ENCODE measurements at places on chromosomes 2 and 18.
A peak's percentile ranks its signal among the peaks of the same experiment; 100 is the strongest.

DNA sequence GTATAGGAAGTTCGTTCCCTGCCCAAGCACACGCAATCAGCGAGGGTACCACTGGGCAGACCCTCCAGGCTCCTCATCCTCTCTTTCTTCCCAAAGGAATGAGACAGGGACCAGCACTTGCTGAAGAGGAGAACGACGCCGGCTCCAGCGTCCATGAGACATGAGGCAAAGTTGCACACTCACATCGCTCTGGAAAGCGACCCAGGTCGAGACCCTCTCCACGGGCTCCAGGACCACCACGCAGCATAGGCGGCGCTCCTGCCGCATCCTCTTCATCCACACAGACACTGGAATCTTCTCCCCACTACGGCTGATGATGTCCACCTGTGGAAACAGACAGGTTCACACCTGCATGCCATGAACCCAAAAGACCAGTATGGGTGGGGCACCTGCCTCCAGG is 10.8 kb downstream of the PASK start:
- DNase-seq: no peak

GRCh38 chr18:33755391-33755790 is 177.4 kb downstream of the ASXL3 start:
- DNase-seq: no peak

GRCh38 chr2:200677721-200678532 is 92.1 kb downstream of the AOX1 start:
- DNase-seq: no peak

DNA sequence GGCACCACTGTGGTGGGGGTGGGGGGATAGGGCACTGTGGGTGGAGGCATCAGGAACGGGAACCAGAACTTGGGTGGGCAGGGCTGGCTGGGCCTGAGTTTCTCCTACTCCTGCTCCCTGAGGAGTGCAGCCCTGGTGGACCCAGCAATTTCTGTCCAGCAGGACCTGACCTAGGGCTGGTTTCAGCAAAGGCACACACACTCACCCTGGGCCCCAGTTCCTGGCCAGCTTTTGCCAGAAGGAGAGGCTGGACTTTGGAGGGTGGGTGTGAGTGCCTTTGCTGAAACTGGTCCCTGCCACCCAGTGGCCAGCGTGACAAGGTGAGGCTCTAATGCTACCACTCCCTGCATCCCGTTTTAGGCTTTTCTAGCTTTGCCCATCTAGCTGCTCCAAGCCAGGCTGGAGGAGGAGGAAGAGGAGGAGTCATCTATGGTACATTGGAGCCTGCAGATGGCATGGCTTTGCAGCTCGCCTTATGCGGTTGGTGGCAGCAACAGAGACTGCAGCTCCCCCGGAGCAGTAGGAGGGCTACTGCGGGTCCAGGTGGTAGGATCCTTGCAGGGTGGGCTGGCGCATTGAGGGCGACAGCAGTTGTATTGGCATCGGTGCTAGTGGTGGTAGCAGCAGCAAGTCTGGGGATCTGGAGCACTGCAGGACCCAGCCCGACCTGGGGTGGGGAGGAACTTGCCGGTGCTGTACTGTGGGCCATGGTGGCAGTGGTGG is 40.4 kb upstream of the IMP4 start:
- DNase-seq: no peak

- no peak for DNase-seq
These were observed 39.7 kb downstream of the TFCP2L1 start for GRCh38 chr2:121245120-121245820.

GRCh38 chr18:69999656-70000055 is 52.0 kb upstream of the CD226 start:
- DNase-seq: no peak

DNA sequence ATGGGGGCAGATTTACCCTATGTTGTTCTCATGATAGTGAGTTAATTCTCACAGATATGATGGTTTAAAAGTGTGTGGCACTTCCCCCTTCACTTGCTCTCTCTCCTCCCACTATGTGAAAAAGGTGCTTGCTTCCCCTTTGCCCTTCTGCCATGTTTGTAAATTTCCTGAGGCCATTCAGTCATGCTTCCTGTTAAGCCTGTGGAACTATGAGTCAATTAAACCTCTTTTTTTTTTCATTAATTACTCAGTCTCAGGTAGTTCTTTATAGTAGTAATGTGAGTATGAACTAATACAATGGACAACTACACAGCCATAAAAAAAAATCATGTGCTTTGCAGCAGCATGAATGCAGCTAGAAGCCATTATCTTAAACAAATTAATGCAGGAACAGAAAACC is 118.5 kb downstream of the CALCRL start:
- DNase-seq: no peak

GRCh38 chr2:9256147-9256546 is 49.5 kb downstream of the ASAP2 start:
- peak; percentile 9 for DNase-seq

DNA sequence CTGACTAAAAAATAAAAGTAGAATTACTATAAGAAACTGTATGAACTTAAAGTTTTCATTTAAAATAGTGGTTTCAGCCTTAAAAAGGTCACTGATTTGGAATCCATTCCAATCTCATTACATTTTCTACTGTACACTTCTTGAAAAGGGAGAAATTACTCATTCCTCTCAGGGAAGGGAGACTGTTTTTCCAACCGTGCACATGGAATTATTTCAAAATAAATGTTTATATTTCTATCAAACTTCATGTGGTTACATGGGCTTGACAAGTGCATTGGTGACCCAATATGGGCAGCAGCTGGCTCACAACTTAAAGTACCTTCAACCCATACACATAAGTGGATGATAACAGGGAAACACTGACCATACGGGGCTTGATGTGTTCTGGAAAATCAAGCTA is 324.5 kb upstream of the THUMPD2 start:
- no peak for DNase-seq

DNA sequence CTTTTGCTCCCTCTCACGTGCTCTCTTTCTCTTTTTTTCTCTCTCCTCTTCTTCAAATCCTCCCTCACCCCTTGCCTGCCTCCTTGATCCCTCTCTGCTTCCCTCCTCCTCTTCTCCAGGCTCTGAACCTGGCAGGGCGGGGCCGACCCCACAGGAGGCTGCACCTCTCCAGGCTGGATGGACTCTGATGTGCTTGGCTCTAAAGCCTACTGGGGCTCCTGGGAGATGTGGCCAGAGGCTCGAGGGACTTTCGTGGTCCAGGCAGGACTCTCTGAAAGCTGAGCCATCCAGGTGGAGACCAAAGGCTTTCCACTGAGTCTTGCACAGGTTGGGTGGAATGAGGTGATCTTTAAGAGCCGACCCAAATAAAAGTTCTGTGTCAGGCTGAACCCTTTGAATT is 25.4 kb downstream of the DYSF start:
- no peak for DNase-seq

- DNase-seq: no peak
These were observed 41.0 kb downstream of the AGAP1 start for GRCh38 chr2:235534678-235535422.

DNA sequence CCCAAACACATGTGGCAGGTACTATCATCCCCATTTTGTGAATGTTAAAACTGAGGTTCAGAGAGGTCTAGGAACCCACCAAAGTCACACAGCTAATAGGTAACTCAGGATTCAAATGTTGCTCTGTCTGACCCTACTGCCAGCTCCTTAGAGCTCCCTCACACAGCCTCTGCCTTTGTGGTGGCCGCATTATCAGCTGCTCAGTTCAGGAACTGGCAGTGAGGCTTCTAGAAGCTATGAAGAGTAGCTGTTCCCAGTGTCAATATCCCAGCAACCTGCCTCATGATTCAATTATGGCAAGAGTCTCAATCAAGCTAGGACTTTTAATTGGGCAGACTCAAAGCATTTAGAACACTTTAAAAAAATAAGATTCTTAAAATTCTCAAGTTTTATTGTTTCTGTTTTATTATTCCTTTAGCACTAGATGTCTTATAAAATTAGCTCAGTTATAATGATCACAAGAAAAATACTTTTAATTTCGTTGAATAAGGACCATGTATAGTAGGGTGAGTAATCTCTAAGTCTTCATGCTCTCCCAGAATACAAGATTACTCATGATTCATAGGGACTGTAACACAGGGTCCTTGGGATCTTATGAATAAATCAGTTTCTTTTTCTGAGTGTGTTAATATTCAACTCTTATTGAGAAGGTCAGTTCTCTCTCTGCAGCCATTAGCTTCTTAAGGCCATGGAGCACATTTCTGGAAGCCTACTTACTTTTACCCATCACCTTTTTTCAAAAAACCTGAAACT is 342.7 kb downstream of the RND3 start:
- DNase-seq: no peak

DNA sequence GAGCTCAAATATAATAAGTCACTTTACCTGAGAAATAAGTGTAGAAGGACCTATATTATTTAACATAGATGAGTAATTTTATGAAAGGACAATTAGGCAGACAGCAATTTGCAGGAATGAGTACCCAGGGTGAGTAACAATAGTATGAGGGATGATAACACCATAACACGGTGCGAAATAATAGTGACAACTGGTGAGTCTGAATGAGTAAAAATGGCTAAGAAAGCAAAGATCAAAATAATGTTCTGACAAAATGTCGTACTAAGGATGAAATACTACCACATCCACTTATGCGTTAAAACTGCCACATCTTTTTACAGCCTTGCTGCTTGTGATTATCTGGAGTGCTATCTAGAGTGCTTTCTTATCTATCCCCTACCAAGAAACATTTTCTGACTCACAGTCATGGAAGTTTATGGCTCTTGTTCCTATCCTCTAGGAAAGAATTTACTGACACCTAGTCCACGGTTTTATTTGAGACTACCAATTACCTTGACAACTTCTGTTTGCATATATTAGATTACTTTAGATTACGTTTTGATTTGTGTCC is 929.7 kb downstream of the LRP1B start:
- DNase-seq: no peak

DNA sequence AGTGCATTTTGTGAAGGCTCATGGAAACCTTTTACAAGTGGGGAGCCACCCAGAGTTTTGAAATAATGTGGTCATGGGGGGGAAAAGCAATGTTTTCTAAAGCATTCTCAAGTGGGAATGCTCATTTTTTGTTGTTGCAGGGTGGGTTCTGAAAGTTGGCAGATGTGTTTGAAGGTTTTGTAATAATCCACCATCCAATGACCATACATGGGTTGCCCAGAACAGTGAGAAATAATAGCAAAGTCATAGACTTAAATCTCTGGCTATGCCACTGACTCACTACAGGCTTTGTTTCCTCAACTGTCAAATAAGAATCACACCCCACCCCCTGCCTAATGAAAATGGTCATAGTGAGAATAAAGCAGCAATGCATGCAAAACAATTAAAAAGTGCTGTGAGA is 2.9 kb downstream of the DSG3 start:
- DNase-seq: no peak

DNA sequence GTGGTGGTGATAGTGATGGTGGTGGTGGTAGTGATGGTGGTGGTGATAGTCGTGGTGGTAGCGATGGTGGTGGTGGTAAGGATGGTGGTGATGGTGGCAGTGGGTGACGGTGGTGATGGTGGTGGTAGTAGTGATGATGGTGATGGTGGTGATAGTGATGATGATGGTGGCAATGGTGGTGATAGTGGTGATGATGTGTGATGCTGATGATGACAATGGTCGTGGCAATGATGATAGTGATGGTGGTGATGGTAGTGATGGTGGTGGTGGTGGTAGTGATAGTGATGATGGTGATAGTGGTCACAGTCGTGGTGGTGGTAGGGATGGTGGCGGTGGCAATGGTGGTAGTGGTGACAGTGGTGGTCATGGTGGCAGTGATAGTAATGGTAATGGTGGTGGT is 243.9 kb upstream of the RAB6C start:
- no peak for DNase-seq

DNA sequence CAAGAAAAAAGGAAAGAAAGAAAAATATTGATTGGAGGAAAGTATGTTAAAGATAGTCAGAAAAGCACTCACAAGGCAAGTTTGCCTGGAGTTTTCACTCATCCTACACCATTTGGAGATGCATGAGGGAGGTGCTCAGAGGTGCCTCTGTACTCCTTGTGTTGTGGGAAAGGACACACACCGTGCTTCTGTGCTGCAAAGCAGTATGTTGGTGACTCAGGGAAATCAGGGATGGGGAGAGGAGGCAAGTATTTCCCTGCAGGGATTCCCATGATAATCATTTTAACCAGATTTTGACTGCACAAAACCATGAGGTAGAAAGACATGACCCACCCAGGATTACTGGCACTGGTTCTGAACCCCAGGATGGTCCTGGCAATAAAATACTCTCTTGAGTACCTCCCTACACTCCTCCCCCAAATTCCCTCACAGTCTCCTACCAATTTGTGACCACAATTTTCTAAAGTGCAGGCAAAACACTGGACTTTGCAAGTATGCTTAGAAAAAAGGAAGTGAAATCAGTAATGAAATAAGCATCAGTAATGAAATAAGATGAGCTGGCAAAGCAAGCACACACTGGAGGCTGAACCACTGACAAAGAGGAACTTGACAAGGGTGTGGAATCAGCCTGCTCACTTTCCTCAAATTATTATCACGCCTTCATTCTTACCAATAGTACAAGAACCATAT is 155.5 kb upstream of the ACVR2A start:
- no peak for DNase-seq

DNA sequence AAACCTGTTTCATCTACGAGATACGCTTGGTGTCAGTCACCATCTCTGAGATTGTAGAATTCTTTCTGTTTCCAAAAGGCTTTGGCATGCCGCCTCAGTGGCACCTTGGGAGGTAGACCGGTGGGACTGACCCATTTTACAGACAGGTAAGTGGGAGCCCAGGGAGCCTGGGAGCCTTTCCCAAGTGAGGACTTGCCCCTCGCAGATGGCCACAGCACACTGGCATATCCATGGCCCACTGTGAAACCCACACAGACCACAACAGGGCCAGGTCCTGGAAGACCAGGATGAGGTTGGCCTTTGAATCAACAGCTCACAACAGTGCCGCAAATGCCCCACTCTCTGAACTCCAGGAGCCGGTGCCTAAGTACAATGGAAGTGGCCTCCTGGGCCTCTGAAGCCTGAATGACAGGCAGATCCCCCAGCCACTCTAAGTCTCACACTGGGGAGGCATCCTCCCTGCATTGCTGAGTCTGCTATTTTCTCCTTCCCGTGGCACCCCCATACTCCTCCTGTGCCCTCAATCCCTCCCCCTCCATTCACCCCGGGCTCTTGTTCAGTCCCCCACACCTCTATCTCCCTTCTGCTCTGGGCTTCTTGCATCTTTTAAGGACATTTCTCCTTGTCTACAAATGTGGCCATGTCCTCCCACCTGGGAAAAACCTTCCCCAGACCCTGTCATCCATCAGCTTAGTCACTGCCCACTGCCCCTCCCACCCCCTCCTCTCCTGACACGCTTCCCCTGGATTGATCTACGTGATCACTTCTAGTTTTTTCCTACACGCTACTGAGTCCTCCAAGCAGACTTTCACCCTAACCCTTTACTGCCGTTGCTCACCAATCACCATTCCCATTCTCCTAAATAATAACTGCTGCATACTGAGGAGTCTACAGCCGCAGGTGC is 26.2 kb downstream of the CENPA start:
- DNase-seq: no peak

Measured in DMS 273 treated with DMSO at 0.1 percent for 48 hours (cell line).